ENCODE measurements at places on chromosomes 2 and 18.

- no peak for DNase-seq
These were observed 223.6 kb upstream of the EPAS1 start for GRCh38 chr2:46073540-46074046.

DNA sequence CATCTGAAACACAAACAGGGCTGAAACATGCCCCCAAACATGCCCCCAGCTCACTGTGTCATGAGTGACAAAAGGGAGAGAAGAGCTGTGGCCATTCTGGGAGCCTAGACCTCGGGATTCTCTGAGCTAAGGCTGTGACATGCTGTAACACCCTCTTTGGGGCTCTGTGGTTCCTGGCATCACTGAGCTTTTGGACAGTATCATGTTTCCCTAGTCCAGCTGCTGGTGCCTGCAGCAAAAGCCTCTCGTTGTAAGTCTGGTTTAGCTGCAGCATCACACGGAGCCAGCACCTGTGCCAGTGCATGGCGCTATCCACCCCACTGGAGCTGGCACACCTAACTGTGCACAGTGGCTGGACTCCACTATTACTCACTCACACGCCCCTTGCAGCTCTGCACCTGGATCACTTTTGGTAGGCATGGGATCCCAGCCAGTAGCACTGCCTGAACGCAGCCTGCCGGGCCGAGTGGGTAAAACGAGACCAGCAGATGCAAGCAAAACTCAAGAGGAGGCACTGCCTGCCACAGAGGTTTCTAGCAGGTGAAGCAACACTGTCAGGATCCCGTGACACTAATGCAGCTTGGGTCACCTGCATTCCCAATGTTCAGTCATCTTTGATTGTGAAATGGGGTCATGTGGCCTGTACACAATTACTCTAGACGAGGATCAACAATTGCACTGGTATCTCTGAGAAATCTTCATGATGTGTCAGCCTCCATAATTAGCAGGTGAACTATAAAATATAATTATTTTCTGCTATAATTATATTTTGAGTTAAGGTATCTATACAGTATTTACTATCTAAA is 547.2 kb downstream of the ZNF804A start:
- no peak for DNase-seq

- no peak for DNase-seq
These were observed 204.4 kb downstream of the SPP2 start for GRCh38 chr2:234254783-234255521.

DNA sequence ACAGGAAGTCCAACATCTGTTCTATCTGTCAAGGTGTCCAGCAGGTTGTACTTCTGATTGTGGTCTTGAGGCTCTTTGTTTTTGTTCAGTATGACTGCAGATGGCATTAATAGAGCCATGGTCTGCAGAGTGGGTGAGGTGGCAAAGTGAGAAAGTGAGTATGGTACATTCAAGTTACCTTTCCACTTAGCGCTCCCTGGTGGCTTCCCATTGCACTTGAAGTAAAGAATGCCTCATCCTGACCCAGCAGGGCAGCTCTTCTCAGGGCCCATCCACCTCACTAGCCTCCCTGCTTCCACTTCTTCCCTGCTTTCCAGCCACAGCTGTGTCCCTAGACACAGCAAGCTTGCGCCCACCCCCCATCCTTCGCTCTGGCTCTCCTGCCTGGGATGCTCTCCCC is 148.0 kb upstream of the ALPP start:
- DNase-seq: no peak

GRCh38 chr2:146579147-146579930 is 1265.5 kb upstream of the ACVR2A start:
- no peak for DNase-seq

DNA sequence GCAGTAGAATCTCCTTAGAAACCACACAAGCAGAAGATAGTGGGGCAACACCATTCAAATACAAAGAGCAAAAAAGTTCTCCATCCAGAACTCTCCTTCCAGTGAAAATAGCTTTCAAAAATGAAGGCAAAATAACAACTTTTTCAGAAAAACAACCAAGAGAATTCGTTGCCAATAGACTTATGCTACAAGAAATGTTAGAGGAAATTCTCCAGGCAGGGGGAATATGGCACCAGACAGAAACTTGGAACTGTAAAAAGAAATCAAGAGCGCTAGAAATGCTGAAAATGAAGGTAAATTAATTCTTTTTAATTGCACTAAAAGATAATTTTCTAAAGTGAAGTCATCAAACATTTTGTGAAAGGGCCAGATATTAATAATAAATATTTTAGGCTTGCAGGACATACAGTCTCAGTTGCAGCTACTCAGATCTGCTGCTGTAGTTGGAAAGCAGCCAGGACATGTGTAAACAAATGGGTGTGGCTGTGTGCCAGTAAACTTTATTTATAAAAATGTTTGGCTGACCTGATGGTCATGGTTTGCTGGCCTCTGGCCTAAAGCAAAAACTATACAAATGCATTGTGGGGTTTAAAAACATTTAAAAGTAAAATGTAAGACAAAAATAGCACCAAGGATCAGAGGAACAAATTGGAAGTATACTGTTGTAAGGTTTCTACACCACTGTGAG is 73.7 kb upstream of the TGFA start:
- DNase-seq: no peak

GRCh38 chr2:218381916-218382366 is at the start of gene SLC11A1:
Gene SLC11A1, plus strand, starts transcription at chr2:218382273. Its CDS starts 96 bp downstream, at chr2:218382369.
- DNase-seq: no peak

- DNase-seq: no peak
These were observed 345.2 kb upstream of the VRK2 start for GRCh38 chr2:57701391-57701791.

GRCh38 chr2:205687641-205687956 is 5.3 kb downstream of the NRP2 start:
- no peak for DNase-seq

DNA sequence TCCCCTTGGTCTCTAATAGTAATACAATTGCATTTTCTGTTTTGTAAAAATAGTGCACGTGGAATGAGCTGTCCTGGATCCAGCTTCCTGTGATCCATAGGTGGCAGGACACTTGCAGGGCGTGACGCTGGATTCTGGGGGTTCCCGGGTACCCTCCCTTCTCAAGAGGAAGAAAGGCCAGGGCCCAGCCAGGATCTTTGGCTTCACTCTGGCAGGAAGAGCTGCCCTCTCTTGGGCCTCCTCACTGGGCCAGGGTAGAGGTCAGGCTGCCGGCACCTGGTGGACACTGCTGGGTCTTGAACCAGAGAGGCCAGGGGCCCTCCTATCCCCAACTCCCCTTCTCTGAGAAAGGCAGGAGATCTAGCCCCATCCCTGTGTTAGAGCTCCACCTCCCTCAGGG is 37.8 kb upstream of the OTOF start:
- DNase-seq: no peak

DNA sequence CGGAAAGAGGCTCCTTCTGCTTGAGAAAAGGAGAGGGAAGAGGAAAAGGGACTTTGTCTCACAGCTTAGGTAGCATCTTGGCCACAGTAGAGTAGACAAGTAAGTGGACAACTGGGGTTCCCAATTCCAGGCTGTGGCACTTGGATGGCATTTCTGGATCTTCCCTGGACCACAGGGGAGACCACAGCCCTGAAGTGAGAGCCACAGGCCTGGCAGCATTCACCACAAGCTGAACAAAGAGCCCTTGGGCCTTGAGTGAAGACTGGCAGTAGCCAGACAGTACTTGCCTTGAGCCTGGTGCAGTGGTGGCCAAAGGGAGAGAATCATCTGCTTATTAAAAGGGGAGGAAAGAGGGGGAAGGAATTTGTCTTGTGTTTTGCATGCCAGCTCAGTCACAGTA is 226.1 kb upstream of the KLHL14 start:
- DNase-seq: no peak

DNA sequence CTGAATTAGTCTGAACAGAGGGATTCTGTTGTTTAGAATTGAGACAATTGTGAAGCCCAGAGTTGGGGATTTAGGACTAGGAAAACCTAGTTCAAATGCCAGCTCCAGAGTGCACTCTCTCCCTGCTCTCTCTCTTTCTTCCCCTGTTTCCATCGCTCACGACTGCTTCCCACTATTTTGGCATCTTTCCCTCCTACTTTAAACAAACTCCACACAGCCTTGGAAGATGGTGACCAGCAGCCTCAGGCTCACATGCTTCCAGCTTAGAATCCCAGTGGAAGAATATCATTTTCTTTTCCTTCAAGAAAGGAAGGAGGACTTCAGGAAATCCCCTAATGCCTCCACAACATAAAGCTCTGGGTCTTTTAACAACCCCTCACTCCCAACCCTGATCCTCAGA is 6.1 kb upstream of the DNMT3A start:
- DNase-seq: no peak

- no peak for DNase-seq
These were observed 2.4 kb downstream of the CTIF start for GRCh38 chr18:48541026-48541746.

DNA sequence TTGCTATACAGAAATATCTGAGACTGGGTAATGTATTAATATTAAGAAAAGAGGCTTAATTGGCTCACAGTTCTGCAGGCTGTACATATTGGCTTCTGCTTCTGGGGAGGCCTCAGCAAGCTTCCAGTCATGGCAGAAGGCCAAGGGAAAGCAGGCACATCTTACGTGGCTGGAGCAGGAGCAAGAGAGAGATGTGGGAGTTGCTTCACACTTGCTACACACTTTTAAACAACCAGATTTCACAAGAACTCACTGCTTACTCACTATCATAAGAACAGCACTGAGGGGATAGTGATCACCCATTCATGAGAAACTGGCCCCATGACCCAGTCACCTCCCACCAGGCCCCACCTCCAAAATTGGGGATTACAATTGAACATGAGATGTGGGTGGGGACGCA is 50.6 kb downstream of the MAPRE2 start:
- DNase-seq: no peak

DNA sequence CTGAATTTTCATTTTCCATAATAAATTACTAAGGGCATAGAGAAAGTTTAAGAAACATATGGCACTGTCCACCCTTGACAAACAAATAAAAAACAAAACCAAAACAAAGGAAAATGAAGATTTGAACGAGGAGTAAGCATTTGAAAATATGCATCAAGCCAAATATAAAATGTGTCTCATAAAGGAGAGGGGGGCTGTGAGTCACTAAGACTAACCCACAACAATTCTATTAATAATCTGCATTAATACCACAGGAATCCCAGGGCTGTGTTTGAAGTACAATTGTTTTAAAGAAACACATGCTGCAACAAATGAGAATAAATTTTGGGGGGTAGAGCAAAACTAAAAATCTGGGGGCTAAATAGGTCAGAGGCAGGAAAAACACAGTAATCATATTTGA is 53.8 kb upstream of the STK17B start:
- no peak for DNase-seq

DNA sequence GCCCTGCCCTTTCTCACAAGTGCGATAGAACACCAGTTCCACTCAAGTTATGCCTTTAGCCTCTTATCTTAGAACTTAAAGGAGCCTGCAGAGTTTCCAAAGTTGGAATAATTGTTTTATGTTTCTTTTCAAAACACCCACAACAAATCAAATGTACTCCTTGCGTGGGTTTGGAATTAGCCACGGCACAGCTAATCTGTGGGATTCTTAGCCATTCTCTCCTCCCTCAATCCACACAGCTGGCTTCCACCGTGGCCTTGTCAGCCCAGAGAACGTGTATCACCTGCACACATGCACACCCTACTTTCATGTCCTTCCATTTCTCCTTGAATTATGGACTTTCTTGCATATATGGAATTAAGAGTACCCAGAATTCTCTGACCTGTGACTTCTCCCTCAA is 135.1 kb upstream of the LTBP1 start:
- no peak for DNase-seq

- DNase-seq: no peak
These were observed 119.9 kb downstream of the LYPD1 start for GRCh38 chr2:132549935-132550670.

DNA sequence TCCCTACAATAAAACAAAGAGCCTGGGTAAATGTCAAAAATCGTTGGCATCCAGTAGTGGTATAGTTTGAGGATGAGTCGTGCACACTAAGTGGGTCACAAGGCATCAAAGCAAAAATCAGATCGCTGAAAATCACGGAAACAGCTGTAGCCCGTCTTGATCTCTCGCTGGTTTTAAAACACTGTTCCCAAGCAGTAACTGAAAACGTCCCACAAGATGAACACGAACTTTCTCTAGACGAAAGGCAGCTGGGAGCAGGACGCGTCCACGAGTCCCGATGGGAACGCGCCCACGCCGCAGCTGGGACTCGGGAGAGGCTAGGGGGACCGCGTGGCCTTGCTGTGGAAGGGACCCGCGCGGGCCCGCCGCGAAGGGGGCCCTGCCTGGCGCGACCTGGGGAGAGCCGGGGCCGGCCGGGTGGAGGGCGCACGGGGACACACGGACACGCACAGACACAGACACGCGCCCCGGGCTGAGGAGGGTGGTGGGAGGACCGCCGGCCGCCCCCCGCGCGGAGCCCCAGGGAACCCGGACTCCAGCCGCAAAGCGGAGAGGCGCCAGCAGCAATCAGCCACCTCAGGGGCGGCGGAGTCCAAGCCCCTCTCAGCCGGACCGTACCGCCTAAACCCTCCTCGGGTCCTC is 651 bp downstream of the STK17B start:
- DNase-seq: no peak

- no peak for DNase-seq
These were observed 41.3 kb downstream of the FAM171B start for GRCh38 chr2:186734957-186735734.

DNA sequence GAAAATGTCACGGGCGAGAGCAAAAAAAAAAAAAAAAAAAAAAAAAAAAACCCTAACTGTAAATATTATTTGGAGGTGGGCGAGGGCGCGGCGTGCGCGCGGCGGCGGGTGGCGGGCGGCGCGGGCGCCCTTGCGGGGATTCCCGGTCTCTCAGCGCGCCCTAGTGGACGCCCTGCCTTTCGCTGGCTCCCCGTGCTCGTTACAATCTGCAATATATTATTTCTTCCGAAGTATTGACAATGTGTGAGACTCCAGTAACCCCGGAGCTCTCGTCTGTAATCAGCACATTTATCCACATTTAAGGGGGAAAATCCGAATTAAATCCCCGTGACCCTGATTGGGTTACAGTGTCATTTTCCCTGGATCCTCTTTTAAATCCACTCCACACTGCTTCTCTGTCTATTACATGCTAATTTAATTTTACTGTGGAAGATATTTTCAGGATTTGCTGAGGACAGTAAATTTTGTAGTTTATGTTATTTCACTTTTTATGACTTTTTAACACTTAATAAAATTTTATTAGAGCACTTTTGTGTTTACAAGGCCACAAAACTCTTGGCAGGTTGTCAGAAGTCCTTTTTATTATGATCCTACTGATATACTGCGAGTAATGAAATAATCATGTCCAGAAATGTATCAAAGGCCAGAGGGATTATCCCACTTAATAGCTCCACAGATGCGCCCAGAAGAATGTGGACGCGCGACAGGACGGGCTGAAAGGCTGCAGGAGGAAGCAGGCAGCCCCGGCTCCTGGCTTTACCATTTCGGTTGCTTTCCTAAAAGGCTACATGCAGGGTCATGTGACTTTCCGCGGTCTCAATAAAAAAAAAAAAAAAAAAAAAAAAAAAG is 369.1 kb downstream of the MTX2 start:
- DNase-seq: no peak

Data from stimulated activated CD8-positive, alpha-beta memory T cell treated with anti-CD3 and anti-CD28 coated beads, Interleukin-7, amount 100 ng/mL, for 1 hour (primary cell).